WTC11 (cell line): ENCODE measurements at places on chromosomes 16 and 17. TPM values are rescaled to one million over a fixed set of nuclear protein-coding genes. Genes with fewer than 3 reads are reported as not detected.
A peak's percentile ranks its signal among the peaks of the same experiment; 100 is the strongest.

DNA sequence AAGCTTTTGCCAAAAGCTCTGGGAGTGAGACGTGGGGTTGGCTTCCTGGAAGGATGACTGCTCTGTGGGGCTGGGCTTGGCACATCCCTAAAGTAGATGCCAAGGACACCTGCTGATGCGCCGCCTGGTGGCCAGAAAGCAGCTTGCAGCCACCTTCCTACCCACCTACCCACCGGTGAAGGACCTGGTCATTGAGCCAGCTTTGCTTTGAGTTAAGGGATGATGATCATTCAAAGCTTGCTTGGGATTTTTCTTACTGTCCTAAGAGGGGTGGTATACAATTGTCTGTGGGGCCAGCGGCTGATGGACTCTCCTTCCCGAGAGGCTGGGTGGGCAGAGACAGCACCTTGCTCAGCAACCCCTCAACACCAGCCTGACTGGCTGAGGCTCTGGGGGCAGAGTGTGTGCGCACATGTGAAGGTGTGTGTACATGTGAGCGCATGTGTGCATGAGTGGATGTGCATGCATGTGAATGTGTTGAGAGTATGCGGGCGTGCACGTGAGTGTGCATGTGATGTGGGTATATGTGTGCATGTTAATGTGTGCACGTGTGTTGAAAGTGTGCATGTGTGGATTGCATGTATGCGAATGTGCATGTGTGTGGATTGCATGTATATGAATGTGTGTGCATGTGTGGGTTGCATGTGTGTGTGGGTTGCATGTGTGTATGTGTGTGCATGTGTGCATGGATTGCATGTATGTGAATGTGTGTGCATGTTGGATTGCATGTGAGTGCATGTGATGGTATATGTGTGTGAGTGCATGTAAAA lies 18.6 kb downstream of the C1QTNF1 start:
- peaks cover 12% of the 10 kb centered on the region for H3K27me3 ChIP-seq
- peak; percentile 90 for DNase-seq
- H3K4me3 ChIP-seq: no peak overlapping the region
- peaks cover 6% of the 10 kb centered on the region; the same call in 1 of the 2 replicates for H3K4me1 ChIP-seq
- no peaks in the 10 kb centered on the region for H3K36me3 ChIP-seq

GRCh38 chr16:67399749-67400704 lies 6.7 kb upstream of the TPPP3 start:
- H3K4me3 ChIP-seq: no peak overlapping the region
- H3K27ac ChIP-seq: no peak overlapping the region
- no peaks in the 10 kb centered on the region for H3K36me3 ChIP-seq

DNA sequence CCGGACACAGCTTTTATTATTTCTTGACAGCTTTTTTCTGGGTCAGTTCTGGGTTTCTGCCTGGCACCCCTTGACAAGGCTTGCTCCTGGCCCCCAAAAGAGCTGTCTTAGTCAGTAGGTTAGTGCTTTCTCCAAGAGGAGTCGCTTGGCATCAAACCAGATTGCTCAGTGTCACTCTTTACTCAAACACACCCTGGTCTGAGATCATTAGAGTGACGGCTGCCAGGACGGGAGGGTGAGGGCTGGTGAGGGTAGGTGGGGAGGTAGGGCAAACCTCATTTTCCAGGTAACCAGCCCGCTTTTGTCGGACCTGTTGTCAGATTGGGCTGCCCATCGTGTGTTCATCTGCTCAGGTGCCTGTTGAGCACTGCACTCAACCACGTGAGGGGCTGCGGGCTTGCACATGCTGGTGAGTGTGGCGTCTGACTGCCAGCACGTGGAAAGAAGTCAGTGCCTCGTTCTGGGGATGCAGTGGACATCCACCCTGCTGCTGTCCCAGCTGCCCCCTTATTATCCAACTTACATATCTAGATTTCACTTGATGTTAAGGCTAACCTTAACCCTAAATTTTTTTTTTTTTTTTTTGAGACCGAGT lies 12.4 kb downstream of the TMEM94 start:
- H3K4me3 ChIP-seq: no peak overlapping the region
- no peak for DNase-seq
- no peaks in the 10 kb centered on the region for H3K27me3 ChIP-seq
- H3K27ac ChIP-seq: no peak overlapping the region

- no peak for DNase-seq
- peaks cover 9% of the 10 kb centered on the region for H3K4me1 ChIP-seq
- H3K27ac ChIP-seq: no peak overlapping the region
- no peaks in the 10 kb centered on the region for H3K27me3 ChIP-seq
- peaks cover 11% of the 10 kb centered on the region for H3K36me3 ChIP-seq
Observed at GRCh38 chr17:5304636-5305035, 22.6 kb downstream of the RABEP1 start.

Gene KRT25
- not detected in 3 replicates for total RNA-seq

DNA sequence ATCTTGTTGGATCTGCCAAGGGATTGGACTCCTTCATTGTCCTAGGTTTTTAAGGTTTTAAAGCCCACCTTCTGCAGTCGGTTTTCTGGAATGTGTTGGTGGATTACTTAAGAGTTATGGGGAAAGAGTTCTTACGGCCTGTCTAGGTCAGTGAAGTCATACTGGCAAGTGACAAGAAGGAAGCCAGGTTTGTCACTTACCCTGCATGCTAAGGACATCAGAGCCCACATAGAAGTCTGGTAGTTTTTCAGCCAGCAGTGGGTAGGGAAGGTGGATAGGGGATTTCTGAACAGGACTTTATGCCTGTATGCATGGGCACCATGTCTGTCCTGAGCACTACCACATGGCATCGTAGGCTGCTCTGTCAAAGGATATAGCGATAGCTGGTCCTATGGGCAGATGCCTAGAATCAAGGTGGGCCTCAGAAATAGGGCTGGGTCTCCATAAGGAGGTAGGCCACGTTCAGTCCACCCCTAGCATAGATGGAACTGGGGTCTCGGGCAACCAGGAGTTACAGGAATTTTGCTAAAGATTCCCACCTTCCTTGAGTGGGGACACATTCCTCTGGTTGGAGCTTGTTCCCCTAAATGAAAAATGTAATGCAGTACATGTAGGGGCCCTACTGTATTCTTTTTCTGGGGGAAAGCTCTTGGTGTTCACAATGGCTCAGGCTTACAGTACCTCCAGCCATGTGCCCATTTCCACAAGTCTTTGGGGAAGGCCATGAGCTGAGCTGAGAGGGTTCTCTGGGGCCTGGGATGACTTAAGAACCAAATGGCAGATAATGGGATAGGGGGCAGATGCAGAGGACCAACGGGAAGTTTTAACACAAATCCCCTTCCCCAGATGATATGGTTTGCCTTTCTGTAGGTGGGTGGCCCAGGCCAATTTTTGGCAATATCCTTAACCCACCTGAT lies 27.5 kb downstream of the TRPV2 start:
- H3K36me3 ChIP-seq: peaks cover 55% of the 10 kb centered on the region
- no peak for DNase-seq
- H3K27me3 ChIP-seq: no peaks in the 10 kb centered on the region
- peaks cover 58% of the 10 kb centered on the region for H3K4me1 ChIP-seq
- peak overlapping the region; percentile 95 for H3K27ac ChIP-seq
- 0 out of 2 replicates have a peak overlapping the region, but pooled peaks have one; percentile 99 for H3K4me3 ChIP-seq

- H3K4me3 ChIP-seq: no peak overlapping the region
- H3K27me3 ChIP-seq: no peaks in the 10 kb centered on the region
- H3K4me1 ChIP-seq: peaks cover 19% of the 10 kb centered on the region
- no peaks in the 10 kb centered on the region for H3K36me3 ChIP-seq
- H3K27ac ChIP-seq: no peak overlapping the region
Observed at GRCh38 chr17:10050597-10051101, 145.6 kb upstream of the RCVRN start.

GRCh38 chr17:82734987-82735866 lies at the start of gene FN3K:
Gene FN3K, plus strand, starts transcription at chr17:82735615. Its CDS starts 22 bp downstream, at chr17:82735637.
- peaks cover 25% of the 10 kb centered on the region for H3K36me3 ChIP-seq
- DNase-seq: peak; percentile 70
- peak within 1 kb of the TSS; percentile 66 for H3K4me3 ChIP-seq
- peaks cover 4% of the 10 kb centered on the region; the same call in 1 of the 2 replicates for H3K4me1 ChIP-seq
- peak within 1 kb of the TSS; percentile 63; the same call in 1 of the 2 replicates for H3K27ac ChIP-seq

DNA sequence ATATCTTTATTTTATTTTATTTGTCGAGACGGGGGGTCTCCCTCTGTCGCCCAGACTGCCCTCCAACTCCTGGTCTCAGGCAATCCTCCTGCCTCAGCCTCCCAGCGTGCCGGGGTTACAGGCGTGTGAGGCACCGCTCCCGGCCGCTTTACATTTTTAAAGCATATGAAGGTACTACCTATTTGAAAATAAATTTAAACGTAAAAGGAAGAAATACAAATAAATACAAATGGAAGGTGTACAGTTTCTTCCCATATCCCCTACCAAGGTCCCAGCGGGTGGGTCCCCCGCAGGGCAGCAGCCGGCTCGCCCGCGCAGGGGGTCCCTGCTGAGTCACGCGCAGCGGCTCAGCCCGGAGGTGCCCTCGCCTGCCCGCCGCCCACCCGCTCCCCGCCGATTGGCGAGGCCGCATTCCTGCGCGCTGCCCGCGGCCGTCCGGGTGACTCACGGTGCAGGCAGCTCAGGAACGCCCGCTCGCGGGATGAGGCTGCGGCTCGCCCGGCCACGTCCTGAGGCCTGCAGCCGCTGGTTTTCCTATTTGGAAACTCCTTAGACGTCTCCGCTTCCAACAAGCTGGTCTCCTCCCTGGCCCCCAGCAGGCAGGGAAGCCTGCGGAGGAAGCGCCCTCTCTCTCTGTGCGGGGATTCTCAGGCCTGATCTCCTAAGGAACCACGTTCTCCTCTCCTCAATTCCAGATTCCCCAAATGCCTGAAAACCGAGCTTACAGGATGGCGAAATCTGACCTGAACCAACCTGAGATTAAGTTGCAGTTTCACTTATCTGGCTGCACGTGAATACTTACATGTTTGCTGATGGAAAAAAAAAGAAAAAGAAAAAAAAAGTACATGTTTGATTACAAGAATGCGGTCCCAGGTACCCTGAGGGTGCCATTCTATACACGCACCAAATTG lies 54.8 kb upstream of the MAP3K14 start:
- peak overlapping the region; percentile 66 for H3K4me3 ChIP-seq
- H3K36me3 ChIP-seq: no peaks in the 10 kb centered on the region
- DNase-seq: peak; percentile 91
- H3K27me3 ChIP-seq: peaks cover 2% of the 10 kb centered on the region; the same call in 1 of the 2 replicates
- peaks cover 53% of the 10 kb centered on the region for H3K4me1 ChIP-seq
- peak overlapping the region; percentile 100 for H3K27ac ChIP-seq

DNA sequence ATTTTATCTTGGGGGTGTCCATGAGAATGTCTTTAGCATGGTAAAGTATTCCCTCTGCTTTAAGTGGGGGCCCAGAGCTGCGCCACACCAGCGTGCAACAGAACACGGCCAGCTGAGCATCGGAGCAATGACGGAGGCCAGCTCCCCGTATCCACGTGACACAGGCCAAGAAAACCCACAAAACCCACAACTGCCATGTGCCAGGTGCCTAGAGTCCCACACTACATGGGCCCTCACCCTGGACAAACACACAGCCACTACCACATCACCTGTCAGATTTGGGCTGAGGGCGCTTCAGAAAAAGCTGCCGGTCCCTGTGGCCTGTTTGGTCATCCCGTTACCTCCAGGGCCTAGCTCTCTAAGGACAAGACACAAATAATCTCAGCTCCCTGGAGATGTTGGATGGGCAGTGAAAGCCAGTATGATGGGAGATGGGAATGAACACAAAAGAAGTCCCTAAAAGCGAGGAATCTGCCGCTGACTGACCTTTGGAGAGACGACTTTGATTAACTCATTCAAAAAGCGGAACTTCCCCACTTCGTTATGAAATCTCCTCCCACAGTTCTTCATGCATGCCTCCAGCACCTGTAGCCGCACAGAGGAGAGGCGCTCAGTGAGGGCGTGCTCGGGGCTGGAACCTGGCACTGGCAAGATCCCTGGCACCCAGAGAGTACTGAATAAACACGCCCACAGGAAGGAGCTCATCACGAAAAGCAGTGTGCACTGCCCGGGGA lies 17.1 kb downstream of the GGA3 start:
- H3K4me3 ChIP-seq: no peak overlapping the region
- no peak overlapping the region; the same call in 1 of the 2 replicates for H3K27ac ChIP-seq
- H3K27me3 ChIP-seq: no peaks in the 10 kb centered on the region

DNA sequence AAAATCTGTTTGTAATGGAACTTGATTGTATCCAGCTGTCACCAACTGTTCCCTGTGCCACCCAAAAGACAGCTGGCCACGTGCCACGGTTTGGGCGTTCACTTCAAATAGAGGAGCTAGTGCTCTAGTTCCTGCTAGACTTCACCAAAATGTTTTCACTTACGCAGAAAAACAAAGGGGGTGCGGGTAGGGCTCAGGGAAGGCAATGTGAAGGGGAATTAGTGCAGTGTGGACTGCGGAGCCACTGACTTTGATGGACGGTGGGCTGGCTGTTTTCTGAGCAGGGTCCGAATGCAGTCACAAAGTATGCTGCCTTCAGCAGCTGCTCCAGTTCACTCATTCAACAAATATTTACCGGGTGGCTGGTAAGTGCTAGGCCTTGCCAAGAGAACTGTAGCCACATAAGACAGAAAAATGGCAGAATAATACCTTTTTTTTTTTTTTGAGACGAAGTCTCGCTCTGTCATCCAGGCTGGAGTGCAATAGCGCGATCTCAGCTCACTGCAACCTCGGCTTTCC lies 7.6 kb upstream of the CYTH1 start:
- H3K27me3 ChIP-seq: no peaks in the 10 kb centered on the region
- H3K27ac ChIP-seq: peak overlapping the region; percentile 74
- no peak overlapping the region for H3K4me3 ChIP-seq
- DNase-seq: no peak
- H3K4me1 ChIP-seq: peaks cover 14% of the 10 kb centered on the region
- peaks cover 28% of the 10 kb centered on the region for H3K36me3 ChIP-seq

Gene KCNG4
- total RNA-seq: not detected in 3 replicates

DNA sequence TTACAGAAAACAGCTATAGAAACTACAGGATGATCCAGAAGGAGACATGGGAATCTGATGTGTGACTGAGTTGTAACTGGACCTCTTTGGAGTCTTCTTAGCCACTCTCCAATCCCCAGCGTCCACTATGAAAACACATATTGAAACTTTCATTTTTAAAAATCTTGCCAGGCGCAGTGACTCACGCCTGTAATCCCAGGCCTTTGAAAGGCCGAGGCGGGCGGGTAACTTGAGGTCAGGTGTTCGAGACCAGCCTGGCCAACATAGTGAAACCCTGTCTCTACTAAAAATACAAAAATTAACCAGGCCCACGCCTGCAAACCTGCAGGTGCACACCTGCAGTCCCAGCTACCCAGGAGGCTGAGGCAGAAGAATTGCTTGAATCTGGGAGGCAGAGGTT lies 53.3 kb downstream of the HIC1 start:
- DNase-seq: no peak
- no peaks in the 10 kb centered on the region; the same call in 1 of the 2 replicates for H3K36me3 ChIP-seq
- no peak overlapping the region for H3K4me3 ChIP-seq
- H3K27me3 ChIP-seq: no peaks in the 10 kb centered on the region
- H3K27ac ChIP-seq: no peak overlapping the region
- H3K4me1 ChIP-seq: peaks cover 13% of the 10 kb centered on the region

GRCh38 chr16:8717892-8718415 lies 43.5 kb downstream of the ABAT start:
- H3K27me3 ChIP-seq: no peaks in the 10 kb centered on the region; the same call in 1 of the 2 replicates
- H3K27ac ChIP-seq: no peak overlapping the region
- no peak for DNase-seq
- no peaks in the 10 kb centered on the region for H3K36me3 ChIP-seq
- H3K4me1 ChIP-seq: peaks cover 6% of the 10 kb centered on the region
- H3K4me3 ChIP-seq: no peak overlapping the region

Gene SCIMP
- total RNA-seq: not detected in 3 replicates
